GDM1 (cell line): ENCODE measurements at places on chromosomes 12 and 14.

- no peak for DNase-seq
These were observed 8.6 kb upstream of the NID2 start for GRCh38 chr14:52077256-52077979.

DNA sequence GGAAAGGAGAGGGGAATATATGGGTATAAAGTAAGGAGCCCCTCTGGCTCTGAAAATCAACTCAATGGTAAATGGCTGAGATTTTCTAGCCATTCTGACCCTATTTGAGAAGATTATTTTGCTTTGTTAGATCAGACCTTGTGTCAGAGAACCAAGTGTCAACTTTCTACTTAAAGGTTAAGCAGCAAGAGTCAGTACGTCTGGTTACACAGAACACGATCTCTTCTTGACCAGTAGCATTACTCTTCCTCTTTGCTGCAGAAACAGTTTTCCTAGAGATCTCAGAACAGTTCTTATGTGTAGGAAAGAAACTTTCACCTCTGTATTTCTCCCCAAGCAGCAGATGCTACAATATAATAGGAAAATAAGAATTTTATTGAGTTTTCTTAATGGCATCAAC, 47.4 kb upstream of the BTG1 start:
- DNase-seq: no peak

GRCh38 chr14:52951681-52952554, 1.1 kb upstream of the FERMT2 start:
- DNase-seq: no peak

DNA sequence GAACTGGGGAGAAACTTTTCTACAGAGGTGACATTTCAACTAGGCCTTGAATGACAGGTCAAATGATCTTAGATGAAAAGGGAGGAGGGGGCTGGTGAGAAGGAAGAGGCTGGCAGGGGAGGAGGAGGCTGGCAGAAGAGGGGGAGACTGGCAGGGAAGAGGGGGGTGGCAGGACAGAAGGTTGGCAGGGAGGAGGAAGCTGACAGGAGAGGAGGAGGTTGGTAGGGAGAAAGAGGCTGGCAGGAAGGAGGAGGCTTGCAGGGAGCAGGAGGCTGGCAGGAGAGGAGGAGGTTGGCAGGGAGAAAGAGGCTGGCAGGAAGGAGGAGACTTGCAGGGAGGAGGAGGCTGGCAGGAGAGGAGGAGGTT, 63.4 kb upstream of the PPP4R3A start:
- no peak for DNase-seq

GRCh38 chr12:95057424-95057823, 16.0 kb downstream of the NR2C1 start:
- DNase-seq: no peak

- DNase-seq: no peak
These were observed 446 bp upstream of the ZNF641 start for GRCh38 chr12:48351022-48351708.
